ENCODE measurements at places on chromosomes 6 and 20.
A peak's percentile ranks its signal among the peaks of the same experiment; 100 is the strongest.

DNA sequence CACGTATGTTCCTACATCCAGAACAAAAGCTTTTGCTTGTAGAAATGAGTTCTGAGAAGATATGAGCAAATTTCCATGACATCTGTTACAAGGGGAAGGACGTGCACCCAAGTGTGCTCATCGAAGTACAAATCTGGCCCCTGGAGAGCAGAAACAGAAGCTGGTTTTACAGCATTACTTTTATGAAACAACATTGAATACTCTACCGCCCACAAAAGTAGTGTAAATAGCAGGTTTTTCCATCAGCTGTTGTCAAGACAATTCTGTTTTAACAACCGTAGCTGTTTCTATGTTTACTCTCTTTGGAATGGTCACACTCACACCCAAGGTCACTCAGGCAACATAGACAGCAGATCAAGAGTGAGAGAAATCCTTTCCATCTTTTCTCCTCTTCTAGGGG is 114.2 kb upstream of the SSTR4 start:
- no peak for DNase-seq

DNA sequence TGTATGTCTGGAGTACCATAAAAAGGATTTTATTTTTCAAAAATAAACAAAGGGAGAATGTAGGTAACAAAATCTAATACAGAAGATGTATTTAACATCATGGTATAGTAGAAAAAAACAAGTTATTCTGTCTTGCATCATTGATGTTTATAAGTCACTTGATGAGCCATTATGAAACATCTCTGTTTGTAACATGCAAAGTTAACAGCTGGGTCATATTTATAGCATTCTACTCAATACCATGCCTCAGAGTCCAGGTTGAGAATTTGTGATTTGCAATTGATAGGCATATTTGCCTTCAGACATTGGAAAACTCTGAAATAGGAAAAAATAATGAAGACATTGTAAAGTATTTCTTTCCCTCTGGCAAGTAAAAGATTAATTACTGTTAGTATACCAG is 52.3 kb upstream of the IL20RA start:
- no peak for DNase-seq

GRCh38 chr6:143782481-143782880 is 60.7 kb upstream of the LTV1 start:
- DNase-seq, result no peak

DNA sequence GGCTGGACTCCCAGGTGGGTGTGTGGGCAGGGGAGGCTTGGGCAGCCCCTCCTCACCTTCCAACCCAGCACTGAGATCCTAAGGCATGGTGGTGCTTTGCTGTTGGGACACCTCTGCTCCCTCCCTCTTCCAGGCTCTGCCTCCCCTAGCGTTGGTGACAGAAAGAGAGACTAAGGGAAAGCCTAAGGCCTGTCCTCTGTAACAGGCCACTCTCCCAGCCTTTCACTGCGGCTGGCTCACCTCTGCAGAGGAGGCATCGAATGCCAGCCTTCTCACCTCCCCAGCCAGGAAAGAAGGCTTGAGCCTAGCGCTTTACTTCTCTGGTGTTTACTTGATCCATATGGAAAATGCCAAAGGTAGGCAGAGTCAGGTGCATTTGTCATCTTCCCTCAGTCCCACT is 3.5 kb upstream of the CDH26 start:
- no peak for DNase-seq

- peak; percentile 85 for DNase-seq
These were observed 90.7 kb downstream of the KHDC1L start for GRCh38 chr6:73134588-73134987.

- DNase-seq, result no peak
These were observed 32.4 kb upstream of the TCP11 start for GRCh38 chr6:35173427-35174087.

- no peak for DNase-seq
These were observed 197.4 kb downstream of the ESR1 start for GRCh38 chr6:152004896-152005295.

- no peak for DNase-seq
These were observed 5.4 kb upstream of the DOK5 start for GRCh38 chr20:54469952-54470351.

DNA sequence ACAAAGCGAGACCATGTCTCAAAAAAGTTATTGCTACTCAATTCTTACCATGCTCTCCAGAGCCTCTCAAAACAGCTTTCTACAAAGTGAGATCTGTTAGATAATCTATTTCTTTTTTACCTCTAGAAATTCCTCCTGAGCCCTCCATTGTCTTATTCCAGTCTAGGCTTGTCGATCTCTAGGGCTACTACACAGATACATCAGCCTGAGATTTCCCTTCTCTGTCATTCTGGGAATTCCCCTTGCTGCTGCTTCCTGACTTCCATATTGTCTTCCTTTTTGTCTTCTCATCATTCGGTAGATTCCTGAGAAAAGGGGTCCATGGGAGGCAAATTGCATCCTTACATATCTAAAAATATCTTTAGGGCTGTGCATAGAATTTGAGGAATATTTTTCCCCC is 75.6 kb upstream of the GNRH2 start:
- no peak for DNase-seq

- DNase-seq, result no peak
These were observed 131.6 kb downstream of the OGFRL1 start for GRCh38 chr6:71420095-71420692.

DNA sequence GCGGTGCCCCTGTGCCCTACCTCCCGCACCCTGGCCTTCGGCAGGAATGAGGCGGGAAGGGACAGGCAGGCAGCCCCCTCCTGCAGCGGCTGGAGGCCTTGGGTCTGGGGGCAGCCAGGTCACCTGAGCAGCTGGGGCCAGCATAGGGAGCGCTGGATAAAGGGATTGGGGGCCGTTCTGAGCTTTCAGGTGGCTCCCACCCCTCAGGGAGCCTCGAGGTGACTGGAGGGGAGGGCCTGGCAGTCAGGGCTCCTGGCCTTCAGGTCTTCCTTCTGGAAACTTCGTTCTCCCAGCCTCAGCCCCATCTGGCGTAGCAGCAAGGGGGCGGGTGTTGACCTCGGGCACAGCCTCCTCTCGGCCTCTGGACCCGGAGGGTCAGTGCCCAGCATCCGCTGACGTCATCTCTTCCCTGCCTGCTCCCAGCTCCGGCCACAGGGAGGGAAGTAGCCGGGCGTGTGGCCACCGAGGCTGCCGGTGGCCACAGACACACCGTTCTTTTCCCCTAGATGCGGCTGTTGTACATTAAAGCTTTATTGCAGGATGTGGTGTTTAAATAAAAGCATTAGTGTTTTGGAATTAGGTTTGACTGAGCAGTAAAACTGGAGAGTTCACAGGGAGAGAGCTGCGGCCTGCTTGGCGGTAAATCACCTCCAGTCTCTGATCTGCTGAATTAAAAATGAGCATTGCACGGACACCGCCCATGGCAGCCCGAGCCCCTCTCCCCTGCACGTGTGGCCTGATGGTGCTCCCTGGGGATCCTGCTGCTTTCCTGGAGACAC is 80.0 kb upstream of the GATA5 start:
- no peak for DNase-seq

GRCh38 chr6:144335914-144336313 is 50.8 kb downstream of the UTRN start:
- DNase-seq, result peak; percentile 34

GRCh38 chr20:33465481-33466302 is 22.1 kb upstream of the SNTA1 start:
- no peak for DNase-seq

DNA sequence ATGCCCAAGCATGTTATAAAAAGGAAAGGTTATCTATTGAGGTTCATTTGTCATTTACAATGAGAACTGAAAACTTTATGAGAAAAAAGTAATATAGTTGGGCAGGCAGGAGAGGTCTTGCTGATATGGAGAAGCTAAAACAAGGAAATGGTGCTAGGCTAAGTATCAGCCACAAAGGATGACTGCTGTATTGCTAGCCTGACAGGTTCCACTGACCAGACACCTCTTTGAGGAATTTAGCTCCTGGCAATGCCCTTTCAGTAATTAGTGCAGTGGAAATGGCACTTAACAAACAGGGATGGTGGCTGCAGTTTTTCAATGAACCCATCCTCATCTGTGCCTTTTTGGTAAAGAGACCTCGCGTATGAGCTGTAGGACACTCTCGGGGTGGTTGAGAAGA is 284.4 kb downstream of the ZFAND3 start:
- DNase-seq, result peak; percentile 37

DNA sequence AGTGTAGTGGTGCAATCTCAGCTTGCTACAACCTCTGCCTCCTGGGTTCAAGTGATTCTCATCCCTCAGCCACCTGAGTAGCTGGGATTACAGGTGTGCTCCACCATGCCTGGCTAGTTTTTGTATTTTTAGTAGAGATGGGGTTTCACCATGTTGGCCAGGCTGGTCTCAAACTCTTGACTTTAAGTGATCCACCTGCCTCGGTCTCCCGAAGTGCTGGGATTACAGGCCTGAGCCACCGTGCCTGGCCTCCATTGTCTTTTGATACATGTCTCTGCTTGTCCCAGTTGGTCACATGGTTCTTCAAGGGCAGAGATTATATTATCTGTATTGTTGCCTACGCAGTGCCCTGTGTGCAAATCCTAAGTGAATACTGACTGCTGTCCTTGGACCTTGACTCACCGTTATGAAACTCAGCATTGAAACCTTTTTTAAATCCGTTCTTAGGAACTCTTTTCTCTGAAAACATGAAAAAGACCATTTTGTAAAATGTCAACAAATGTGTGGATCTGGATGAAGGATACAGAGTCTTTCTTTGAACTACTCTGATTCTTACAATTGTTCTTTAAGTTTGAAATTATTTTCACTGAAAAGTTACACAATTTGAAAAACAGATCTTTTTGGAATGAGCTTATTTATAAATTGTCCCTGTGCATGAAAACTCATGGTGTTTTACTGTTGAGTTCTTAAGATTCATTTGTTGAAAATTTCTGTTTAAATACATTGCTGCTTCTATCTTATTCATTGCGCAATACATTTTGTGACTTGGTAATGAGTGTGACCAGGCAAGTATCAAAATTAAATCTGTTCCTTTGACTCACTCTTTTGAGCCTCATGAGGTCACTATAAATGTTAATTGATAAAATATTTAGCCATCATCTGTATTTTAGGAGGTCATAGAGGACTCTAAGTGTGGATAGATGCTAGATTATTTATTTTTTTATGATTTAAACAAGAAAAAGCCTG is 293.5 kb downstream of the UTRN start:
- DNase-seq, result no peak

DNA sequence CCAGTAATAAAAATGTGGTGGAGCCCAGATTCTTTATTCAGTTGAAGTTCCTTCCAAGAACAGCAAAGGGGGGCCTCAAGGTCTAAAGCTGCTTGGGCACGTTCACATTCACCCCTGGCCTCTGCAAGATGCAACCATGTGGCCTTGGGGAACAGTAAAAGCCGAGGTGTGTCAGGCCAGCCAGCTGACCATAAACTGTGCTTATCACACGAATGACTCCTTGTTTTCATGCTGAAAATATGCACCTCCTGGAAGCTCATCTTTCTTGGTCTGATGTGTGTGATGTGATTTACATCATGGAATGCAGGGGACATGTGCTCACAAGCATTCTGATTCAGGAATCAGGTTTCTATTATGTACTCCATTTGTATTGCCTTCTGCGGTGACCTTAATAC is 211.6 kb upstream of the MARCKS start:
- DNase-seq, result no peak

- no peak for DNase-seq
These were observed 21.6 kb downstream of the RALGAPA2 start for GRCh38 chr20:20690676-20691476.

DNA sequence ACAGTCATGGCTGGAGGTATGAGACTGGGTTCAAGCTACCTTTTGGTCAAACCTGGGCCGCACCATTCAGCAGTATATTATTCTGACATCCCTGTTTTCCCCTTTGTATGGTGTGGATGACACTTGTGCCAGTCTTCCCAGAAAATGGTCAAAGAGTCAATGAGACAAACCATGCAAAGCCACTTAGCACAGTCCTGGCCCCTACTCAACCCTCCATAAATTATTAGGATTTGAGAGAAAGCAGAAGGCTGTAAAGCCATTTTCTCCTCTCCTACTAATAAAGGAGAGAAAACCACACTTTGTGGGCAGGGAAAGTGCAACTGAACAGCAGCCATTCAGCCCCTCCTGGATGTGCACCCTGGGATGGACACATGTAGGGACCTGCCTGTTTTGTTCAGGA is 236.2 kb downstream of the SLC24A3 start:
- no peak for DNase-seq

- no peak for DNase-seq
These were observed 201.4 kb upstream of the MARCKS start for GRCh38 chr6:113655761-113656160.

DNA sequence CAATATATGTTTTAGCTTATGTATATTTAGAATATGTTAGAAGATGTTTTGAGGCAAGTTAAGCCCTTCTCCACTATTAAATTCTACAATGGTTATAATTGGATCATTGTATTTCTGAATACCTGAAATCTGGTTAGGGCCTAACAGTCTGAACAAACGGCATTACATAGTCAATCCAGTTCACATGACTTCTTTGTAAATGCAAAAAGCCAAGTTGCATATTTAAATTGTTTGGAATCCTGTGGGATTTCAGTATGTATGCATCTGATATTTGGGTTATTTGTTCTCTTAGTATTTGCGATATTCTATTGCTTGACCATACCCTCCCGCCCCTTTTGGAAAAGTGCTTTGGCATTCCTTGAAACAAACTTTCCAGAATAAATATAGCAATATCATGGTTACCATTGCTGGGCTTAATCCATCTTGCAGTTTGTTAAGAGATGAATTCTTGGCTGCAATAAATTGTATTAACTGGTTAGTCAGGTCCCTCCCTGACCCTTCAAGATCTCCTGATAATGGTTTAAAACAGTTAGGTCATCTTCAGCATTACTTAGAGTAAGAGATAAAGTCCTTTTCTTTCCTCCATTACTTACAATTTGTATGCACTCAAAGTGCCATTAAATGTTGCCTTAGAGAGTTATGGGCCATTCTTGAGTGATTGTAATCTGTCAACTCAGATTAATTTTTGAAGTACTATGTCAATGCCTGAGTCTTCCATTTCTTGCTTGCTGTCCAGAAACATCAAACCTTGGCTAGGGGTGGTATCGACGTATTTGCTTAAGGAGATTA is 36.5 kb downstream of the LRRC1 start:
- DNase-seq, result no peak

Measured in ELF-1 (cell line).